ENCODE measurements at places on chromosomes 3 and 15.

DNA sequence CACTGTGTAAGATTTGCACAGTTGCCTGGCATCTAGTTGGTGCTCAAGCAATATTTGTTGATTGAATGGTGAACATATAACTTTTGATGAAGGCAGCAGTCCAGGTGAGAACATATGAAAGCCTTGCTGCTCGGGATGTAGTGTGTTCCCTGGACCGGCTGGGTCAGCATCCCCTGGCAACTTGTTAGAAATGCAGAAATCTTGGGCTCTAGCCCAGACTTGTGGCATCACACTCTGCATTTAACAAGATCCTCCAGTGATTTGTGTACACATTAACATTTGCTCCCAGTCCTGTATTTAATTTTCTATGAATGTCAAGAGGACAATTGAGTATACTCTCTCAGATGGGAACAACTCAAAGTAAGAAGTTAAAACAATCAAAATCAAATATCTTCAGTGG, 69.0 kb upstream of the SAMMSON start:
- no peak for DNase-seq

DNA sequence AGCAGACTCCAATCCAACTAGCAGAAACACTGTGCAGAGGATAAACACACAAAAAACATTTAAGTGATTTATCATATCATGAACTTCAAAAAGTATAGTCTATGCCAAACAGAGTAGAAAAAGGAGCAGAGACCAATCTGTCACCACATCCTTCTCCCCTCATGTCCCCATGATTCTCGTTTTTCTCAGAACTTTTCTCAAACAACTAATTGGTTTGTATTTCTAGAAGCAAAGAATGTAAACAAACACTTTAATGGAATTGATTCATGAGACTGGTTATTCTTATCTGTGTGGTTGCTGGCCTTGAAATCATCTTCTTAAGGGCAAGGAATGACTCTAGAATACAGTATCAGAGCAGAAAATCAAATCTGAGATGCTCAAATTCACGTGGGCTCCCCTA, 294.2 kb upstream of the THBS1 start:
- no peak for DNase-seq

GRCh38 chr15:69498987-69499386, 46.4 kb downstream of the RPLP1 start:
- DNase-seq, result no peak

DNA sequence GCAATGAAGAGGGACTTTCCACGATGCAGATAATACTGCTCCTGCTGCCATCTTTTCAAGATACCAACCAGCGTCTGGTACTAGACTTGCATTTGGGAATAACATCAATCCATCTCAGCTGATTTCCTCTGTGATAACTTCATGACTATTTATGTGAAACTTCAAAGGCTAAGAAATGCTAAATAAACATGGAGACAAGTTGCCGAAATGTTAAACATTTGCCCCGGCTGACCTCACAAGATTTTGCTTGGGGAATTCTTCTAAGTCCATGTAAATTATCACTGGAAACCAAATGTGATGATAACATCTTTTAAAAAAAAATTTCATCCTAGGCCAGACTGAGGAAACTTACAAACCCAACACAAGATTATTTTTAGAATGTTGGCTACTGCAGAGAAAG, 185.8 kb upstream of the PRICKLE2 start:
- DNase-seq, result no peak

GRCh38 chr15:87910301-87910700, 346.2 kb downstream of the NTRK3 start:
- DNase-seq, result no peak

- DNase-seq, result no peak
These were observed 152.8 kb downstream of the GABRG3 start for GRCh38 chr15:27123808-27124207.

DNA sequence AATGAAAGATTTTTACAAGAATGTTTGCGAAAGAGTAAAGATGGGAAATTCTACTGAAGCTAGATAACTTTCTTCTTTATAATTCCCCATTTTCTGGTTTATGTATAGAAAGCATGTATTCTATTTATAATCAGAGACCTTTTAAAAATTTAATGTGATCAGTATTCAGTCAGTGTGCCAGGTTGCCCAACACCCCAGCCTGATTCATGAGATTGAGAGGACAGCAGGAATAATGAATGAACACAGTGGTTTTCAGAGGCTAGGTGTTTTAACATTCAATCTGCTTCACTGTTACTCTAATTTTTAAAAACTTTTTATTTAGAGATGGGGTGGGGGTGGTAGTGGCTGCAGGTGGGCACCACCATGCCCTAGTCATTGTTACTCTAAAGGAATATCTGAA, 4.7 kb downstream of the WWTR1 start:
- no peak for DNase-seq

DNA sequence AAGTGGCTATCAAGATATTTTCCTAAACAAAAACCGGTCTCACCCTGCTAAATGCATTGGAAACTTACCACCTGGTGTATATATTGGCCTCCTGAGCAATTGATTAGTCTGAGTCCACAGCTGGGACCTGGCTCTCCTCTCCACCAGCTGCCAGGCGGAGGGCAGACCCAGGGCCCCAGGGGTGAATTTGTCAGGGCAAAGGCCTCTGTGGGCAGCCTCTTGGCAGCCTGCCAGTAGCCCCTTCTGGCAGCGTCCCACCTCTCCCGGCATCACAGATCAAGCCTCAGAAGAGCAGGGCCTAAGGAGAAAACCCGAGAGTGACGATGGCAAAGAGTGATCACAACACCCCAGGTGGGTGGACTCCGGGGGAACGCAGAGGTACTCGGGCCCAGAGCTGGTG, 43.0 kb upstream of the IDH2 start:
- no peak for DNase-seq

DNA sequence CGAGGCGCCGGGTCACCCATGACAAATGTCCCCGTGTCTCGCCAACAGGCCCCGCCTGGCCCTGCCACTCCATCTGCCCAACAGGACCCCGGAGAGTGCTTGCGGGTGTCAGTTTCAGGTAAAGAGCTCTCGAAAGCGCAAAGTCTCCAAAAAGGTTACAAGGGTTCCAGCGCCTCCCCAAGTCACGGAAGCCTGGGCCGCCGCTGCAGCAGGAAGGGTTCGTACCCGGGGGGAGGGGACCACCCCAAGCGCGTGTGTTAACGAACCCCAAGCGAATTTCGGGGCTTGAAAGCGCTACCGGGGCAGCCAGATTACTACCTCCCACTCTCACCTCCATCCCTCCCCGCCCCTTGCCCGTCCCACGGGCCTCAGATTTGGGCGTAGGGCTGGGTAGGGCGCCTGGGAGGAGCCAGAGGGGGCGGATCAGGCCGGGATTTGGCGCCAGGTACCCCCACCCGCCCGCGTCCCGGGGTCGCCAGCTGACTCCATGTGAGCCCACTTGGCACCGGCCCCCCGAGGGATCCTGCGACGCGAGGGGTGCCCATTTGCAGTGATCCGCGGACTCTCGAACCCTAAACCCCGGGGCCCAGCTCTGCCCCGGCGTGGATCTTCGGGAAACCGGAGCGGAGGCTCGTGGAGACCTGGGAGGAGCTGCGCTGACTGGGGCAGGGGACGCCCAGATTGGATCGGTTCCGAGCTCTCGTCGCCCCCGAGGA, 85.9 kb downstream of the NR2F2 start:
- DNase-seq, result no peak

DNA sequence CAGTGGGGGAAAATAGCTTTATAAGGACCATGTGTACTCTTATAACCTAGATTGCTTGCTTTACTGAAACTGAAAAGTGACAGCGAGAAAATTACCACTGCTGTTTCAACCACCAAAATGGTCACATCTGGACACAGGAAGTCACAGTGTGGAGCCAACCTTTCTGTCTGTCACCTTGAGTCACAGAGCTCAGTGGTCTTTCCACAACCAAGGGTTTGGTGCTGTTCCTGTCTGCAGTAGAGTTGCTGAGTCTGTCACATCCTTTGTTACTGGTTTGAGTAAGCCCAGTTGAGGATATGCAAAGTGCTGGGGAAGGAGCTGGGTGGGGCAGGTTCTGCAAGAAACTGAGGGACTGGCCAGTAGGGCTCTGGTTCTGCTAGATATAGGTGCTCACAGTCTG, 139.1 kb upstream of the EIF1B start:
- no peak for DNase-seq

GRCh38 chr3:170196833-170197232, 15.3 kb upstream of the PHC3 start:
- no peak for DNase-seq

DNA sequence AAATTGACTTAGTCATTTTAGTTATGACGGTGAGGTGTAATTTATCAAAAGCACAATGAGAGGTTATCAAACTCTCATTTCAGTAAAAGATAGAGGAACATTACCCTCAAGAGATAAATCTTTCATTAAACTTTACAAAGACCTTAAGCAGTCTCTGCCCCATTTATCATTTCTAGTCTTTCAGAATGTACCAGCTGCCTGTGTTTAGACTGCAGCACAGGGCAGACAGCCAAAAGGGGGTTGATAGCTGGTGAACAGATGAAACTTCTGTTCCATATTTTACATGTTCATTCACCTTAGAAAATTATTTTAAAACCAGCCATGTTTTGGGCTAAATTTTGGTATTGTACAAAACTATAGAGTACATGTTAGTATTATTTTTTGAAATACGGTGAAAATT, 514.6 kb upstream of the CNTN3 start:
- DNase-seq, result no peak

DNA sequence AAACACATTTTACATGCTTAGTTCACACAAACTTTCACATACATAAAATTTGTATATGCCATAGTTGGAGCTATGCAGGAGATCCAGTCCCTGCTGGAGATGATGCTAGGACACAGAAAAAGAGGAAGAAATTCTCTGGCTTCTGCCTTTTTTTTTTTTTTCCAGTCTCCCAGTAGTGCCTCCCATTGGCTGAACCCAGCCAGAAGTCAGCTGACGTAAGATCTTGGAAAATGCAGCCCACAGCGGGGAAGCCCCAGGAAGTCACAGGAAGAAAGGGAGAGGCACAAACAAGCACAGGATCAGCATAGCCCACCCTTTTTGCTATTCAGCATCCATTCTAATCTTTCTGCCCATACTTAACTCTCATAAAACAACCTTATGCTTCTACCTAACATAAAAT, 38.5 kb downstream of the SCN11A start:
- DNase-seq, result no peak

GRCh38 chr15:57732526-57733331, 26.2 kb downstream of the POLR2M start:
- peak; percentile 59 for DNase-seq

- no peak for DNase-seq
These were observed 26.6 kb downstream of the NEK11 start for GRCh38 chr3:131053043-131053859.

DNA sequence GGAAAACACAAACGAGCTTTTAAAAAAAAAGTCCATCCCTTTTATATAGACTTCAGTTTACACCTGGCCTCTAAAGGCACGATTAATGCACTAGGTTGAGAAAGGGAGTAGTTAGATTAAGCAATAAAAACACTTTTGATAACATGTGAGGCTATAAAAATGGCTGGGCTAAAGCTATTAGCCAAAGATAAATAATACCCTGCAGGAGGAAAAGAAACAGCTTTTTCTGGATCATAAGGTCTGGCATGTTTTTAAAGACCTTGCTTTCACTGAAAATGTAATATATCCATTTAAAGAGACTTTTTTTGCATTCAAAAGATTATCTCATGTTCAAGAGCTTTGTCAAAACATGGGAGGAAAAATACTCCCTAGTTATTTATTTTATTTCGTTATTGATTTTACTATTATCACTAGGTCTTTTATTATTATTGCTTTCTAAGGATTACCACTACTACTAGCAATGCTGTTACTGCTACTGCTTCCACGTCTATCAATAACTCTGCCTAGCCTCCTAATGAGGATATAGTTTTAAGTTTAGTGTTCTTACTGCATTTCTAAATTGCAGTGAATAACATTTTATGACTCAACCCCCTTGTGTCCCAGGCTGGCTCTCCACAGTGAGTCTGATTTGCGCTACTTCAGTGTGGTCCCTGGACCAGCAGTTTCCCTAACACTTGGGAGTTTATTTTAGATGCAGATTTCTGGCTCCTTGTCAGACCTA, 93.4 kb downstream of the THRB start:
- no peak for DNase-seq

DNA sequence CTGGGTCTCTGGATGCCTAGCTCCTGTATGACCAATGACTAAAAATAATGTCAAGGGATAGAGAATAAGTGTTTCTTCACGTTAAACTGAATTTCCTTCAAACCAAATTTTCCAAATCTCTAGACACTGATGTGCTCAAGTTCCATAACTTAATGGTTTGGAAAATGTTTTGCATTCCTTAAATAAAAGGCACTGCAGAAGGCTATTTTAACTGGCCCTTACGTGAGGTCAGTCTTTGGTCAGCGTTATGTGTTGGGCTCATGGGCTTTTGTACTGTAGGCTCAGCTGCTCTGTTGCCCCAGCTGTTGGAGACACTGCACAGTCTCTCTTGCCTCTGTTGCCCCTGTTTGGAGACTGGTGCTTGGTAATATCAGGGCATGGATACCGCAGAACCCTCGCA, 188.5 kb downstream of the TPRG1 start:
- no peak for DNase-seq

GRCh38 chr3:197428117-197428801, 127.5 kb downstream of the BDH1 start:
- DNase-seq, result peak; percentile 68

- no peak for DNase-seq
These were observed 5.5 kb downstream of the ARHGEF3 start for GRCh38 chr3:56796202-56796601.

DNA sequence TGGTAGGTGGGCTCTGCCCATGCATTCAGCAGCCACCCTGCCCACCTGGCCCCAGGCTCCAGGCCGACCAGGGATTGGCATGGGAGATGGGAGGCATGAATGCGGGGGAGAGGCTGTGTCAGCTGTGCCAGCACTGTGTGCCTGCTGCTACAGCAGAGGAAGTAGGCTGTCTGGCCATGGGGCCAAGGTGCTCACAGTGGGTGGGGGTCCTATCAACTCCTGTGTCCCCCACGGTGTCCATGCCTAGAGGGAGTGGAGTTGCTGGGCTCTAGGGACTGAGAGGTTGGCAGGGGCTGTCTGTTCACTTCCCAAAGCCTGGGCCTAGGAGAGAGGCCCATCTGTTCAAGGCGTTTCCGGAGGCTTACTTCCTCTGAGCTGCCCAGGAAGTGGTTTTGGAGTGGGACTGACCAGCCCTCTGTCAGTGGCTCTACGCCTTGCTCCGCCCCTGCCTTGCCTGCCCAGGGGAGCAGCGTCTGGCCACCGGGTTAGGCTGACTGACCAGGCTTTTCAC, 5.8 kb downstream of the PRKCD start:
- peak; percentile 81 for DNase-seq

DNA sequence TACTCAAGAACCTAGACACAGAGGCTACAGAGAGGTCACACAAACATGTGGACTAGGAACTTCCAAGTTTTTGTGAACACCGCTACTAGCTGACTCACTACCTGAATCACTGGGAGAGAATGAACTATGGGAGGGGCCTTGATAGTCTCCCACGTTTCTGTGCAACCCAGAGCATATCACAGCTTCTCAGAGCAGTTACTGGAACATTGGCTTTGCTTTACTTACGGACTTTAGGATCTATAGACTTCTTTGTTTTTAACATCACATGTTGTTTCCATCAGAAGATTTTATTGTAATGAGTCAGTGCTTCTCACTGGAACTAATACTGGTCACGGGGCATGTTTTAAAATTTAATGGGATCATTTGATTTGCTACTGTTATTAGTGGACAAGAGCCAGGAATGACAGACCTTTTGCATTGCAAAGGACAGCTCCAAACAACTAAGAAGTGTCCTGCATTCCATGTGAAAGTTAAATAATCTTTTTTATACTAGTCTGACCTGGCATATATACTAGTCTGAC, 35.6 kb downstream of the RTP4 start:
- DNase-seq, result no peak
